ENCODE measurements at places on chromosomes 2 and 18.
A peak's percentile ranks its signal among the peaks of the same experiment; 100 is the strongest.

- DNase-seq: peak; percentile 81
Observed at GRCh38 chr2:85183479-85183878, 50.3 kb downstream of the TCF7L1 start.

DNA sequence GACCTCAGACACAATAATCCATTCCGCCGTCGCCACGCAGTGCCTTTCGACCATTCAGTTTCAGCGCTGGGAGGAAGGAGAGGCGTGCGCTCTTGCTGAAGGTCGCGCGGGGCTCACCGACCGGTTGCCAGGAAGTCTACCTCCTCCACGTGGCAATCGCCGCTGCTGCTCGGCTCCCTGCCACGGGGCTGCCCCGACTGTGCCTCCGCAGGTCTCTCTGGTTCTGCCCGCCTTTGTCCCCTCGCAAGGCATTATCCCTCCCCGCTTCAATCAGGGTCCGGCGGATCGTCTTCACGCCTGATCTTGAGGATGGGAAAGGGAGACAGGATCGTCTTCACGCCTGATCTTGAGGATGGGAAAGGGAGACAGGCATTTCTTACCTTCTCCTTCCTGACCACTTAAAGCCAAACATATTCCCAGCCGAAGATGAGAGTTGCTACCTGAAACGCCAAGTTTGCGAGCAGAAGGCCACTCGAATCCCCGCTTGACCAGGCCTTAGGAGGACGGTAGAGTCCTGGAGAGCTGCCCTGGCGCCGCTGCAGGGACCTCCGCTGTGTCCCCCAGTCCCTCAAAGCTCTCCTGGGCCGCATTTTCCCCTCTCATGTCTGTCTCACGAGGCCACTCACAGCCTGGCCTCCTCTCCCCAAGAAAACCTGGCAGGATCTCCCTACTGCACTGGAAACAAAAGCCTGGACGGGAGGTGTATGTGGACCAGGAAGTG lies 4.3 kb upstream of the GPR45 start:
- peak; percentile 27 for DNase-seq

GRCh38 chr2:183089192-183089851 lies 10.8 kb downstream of the DUSP19 start:
- DNase-seq: no peak

DNA sequence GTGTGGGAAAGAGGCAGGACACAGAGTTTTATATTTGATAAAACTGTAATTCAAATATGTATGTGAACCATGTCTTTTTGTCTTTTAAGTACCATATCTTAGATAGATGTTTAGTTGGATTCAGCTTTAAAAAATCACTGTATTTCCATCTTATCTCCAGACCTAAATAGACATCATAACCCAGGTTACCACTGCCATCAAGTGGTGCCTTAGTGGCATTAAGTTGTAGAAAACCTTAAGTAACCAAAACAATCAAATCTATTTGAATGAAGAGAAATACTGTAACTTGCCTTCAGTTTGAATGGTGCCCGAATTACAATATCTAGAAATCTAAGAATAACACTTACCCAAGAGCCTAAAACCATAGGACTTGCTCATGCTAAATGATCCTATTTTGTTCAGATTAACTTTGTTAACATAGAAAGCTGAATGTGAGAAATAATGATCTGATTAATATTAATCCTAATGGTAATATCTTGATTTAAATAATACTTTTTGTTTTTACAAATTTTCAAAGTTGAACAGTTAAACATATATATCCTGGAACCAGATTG lies 92.5 kb upstream of the MAP2 start:
- DNase-seq: peak; percentile 58

- no peak for DNase-seq
Observed at GRCh38 chr2:53536583-53537361, 230.8 kb upstream of the CHAC2 start.

GRCh38 chr18:35099911-35100310 lies 58.7 kb downstream of the MAPRE2 start:
- DNase-seq: peak; percentile 44

- peak; percentile 18 for DNase-seq
Observed at GRCh38 chr2:67256892-67257291, 140.2 kb upstream of the ETAA1 start.

DNA sequence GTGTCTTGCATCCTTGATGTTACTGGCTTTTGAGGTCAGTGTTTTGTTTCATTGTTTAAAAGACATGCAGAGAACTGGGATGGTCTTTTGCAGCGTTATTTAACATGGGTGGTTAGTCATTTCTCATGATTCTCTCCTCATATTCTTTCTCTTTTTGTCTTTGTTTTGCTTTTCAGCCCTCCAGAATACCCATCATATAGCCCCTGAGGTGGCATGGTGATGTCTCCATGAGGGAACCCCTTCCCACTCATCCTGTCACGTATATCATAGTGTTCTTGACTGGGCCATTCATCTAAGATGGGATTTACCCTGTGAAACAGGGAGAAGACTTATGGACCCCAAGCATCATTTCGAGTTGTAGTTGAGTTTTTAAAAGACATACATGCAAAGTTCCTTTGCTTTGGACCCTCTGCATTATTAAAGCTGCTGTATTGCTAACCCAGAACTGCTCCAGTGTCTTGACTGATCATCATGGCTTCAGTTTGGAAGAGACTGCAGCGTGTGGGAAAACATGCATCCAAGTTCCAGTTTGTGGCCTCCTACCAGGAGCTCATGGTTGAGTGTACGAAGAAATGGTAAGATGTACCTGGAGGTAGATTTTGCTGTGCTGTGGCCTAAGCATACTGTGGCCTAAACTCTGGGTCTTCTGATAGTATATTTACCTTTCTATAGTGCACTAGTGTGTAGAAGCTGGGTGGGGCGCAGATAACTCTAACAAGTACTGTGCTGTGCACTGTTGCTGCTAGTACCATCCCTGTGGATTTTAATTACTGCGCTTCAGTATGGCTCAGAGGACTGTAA lies 1.4 kb downstream of the EHBP1 start:
- peak; percentile 25 for DNase-seq

- DNase-seq: no peak
Observed at GRCh38 chr18:51878724-51879123, 461.3 kb upstream of the DCC start.

- no peak for DNase-seq
Observed at GRCh38 chr2:182973441-182974352, 64.6 kb downstream of the NCKAP1 start.

Data from GM23248 (cell line).